ENCODE measurements at places on chromosomes 3 and 15.

DNA sequence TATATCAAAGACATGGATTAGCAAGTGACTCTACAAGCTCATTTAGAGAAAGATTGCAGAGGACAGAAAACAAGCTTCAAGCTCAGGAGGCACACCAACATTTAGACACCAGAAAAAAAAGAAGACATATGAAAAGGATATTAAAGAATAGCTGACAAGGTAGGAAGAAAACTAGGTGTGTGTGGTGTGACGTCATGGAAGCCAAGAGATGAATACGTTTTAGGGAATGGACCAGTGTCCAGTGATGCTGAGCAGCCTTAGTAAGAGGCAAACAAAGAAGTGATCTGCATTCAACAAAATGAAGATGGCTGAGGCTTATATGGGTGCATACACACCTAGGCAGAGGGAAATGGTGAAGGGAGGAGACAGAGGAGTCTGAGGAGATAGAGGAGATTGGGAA, 377.4 kb downstream of the ROBO1 start:
- DNase-seq = no peak

GRCh38 chr3:46571684-46572083, 5.6 kb upstream of the LRRC2 start:
- DNase-seq = no peak

- DNase-seq = no peak
These were observed 32.4 kb downstream of the TNIK start for GRCh38 chr3:171427771-171428320.

GRCh38 chr15:95645791-95646338, 684.6 kb upstream of the NR2F2 start:
- DNase-seq = no peak

- DNase-seq = no peak
These were observed 141.3 kb downstream of the ADAM10 start for GRCh38 chr15:58608129-58608590.

DNA sequence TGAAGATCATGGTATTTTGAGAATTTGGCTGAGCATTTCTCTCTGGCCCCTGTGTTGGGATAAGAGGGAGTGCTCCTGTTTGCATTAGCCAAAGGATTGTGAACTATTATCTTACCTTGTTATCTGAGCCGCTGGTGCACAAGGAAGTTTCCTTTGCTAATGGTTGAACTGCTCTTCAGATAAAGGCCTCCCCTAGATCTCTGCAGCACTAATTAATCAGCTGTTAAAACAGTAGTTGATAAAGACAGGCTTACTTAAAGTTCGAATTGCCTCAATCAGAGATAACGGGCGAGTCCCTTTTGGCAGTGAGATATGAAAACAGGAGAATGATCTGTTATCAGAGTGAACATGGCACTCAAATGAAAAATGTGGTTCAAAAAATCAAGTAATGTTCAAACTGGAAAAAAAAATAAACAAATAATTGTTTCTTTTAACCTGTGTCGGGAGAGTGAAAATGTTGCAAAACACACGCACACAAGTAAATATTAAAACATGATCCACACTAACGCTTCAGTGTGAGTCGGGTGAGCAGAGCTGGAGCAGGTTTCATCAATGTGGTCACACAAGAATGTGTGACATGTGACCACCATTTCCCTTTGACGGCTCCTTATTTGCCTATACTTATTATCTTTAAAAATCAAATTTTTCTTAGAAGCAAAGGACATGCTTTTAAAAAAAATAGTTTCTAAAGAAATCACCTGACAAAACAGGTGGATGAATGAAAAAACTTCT, 469.1 kb downstream of the SOX2 start:
- no peak for DNase-seq

- DNase-seq = no peak
These were observed 87.6 kb upstream of the TLE3 start for GRCh38 chr15:70185251-70185711.

Data from activated CD4-positive, alpha-beta T cell treated with anti-CD3 and anti-CD28 coated beads for 1 hour (primary cell).